Kidney (tissue), 22 donors: ENCODE measurements at places on chromosomes 3 and 15. TPM values are rescaled to one million over a fixed set of nuclear protein-coding genes. Genes with fewer than 3 reads are reported as not detected.

The MKRN3 gene
- not detected for total RNA-seq

DNA sequence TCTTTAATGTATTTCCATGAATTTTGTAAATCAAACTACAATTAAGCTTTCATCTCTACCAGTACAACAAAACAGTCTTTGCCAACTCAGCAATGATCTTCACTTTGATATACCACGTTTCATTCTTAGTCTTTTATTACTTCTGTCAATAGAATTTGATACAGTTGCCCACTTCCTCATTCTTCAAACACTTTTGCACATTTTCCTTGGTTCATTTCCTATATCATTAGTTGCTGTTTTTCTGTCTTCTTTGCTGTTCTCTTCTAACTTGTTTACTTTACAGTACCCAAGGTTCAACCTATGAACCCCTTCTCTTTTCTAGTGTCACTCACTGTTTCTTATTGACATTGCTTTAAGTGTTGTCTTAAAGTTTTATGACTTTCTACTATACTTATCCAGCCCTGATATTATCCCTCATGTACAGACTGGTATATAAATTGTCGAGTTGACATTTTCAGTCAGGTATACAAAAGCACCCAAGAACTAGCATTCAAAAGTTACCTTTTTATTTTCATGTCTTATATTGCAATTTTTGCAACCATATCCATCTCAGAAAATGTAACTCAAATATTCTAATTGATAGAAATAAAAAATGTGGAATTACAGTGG lies 903.1 kb downstream of the NSUN3 start:
- DNase-seq = no peak

- no peak for DNase-seq
Measured at GRCh38 chr3:56999547-56999946, 60.9 kb upstream of the SPATA12 start.

- no peak for DNase-seq
Measured at GRCh38 chr15:33515121-33515520, 204.4 kb downstream of the RYR3 start.

The ZKSCAN7 gene
- total RNA-seq = 7.9 TPM

GRCh38 chr3:48894516-48894915 lies 4.2 kb downstream of the SLC25A20 start:
- DNase-seq = no peak

DNA sequence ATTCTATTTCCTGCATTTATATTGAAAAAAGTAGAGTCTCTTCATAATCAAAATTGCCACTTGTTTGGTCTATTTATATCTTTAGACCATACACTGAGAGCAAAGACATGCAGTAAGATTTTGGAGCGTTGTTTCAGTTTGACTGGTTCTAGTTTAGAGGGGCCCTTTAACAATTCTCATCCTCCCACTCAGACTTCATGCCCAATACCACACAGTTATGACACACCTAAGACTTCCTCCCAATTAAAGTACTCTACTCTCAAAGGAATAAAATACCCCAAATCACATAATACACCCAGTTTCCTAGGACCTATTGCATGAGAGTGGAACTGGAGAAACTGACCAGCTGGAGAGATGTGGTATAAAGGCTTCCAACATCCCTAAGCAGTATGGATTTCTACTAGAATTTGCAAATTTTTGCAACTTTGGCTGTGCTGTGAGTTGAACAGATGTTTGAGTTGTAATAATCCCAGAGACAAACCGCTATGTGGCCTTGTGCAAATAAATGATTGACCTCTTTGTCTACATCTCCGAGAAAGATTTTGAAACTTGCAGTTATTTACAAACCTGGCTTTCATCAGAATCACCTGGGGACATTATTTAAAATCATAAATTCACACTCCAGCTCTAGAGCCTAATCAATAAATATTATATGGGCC lies 170.0 kb upstream of the ROBO2 start:
- no peak for DNase-seq

DNA sequence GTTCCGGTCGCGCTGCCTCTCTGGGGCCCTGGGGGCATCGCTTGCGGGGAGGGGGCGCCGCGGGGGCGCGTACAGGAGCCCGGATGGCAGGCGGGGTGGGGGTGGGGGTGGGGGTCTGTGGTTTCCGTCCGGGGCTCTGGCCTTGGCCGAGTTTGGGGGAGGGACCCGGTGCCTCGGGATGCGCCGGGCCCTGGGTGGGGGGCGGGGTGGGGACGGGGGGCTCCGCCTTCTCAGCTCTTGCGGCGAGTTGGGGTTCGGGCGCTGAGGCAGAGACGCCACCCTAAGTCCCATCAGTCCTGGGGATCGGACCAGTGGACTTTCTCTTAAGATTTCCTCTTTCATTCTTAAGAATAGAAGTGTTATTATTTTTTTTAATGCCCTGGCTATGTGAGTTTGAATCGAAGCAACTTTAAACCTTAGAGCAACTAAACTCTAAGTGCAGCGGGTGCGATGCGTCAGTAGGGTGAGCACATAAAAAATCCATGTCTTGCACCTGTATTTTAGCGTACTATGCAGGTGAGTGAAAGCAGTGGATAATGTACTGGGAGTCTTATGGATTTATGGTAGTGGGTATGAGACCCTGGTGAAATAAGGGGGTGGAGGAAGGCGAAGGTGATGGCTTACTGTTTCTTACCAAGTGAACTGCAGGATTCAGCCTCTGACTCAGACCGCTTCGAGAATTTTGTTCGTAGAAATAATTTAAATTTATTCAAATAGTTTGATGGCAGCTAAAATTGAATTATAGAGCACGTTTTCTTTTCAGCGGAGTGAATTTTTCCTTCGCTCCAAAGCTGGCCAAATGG lies 762 bp downstream of the CTNNB1 start:
- peak; percentile 80 for DNase-seq

The PLIN1 gene
- 2.1 TPM for total RNA-seq

The HYAL1 gene
- total RNA-seq = 47.5 TPM

DNA sequence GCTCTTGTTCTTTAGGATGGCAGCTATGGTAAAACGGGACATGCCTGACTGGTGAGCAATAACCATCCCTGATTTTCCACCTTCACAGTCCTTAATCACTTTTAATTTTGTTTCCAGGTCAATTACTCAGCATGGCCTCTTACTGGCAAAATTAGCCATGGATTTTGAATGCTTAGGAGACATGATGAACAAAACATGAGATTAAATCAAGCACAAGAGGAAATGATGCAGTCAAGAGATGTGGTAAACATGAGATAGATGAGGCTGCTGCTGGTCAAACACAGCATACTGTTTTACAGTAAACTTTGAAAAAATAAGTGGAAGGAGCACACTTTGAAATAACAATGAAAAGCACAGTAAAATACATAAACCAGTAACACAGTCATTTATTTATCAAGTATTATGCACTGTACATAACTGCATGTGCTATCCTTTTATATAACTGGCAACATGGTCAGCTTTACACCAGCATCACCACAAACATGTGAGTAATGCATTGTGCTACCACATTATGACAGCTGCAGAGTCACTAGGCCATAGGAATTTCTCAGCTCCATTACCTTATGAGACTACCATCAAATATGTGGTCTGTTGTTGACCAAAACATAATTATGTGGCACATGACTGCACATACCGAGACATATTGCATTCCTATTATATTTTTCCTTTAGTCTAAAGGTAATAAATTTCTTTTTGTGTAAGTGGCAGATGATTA lies 30.1 kb upstream of the ZNF502 start:
- DNase-seq = no peak

GRCh38 chr3:11212299-11212608 lies 58.0 kb downstream of the HRH1 start:
- DNase-seq = no peak

GRCh38 chr15:91184441-91184840 lies 84.4 kb downstream of the SV2B start:
- no peak for DNase-seq

- peak; percentile 54 for DNase-seq
Measured at GRCh38 chr15:101320501-101321052, 25.5 kb upstream of the SNRPA1 start.

The ZBED2 gene
- total RNA-seq = 0.66 TPM

DNA sequence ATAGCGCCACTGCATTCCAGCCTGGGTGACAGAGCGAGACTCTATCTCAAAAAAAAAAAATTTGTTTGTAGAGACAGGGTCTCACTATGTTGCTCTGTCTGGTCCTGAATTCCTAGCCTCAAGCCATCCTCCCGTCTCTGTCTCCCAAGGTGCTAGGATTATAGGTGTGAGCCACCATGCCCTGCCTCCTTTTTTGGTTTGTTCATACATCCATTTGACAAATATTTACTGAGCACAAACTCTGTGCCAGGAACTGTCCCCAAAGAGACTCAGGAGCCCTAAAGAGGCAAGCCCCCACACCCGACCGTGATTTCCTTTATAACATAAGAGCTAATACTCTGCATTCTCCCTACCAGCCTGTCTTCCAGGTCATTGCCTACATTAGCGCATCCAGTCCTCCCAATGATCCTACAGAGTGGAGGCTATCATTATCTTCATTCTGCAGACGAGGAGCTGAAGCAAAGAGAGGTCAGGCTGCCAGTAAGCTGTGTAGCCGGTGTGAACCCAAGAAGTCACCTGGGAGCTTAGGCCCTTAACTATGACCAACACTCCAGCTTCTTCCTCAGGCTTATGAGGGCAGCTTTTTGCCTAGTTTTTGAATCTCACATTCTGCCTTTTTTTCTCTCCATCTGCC lies 6.3 kb upstream of the PXK start:
- DNase-seq = no peak

- DNase-seq = no peak
Measured at GRCh38 chr3:10485380-10485779, 20.0 kb downstream of the ATP2B2 start.

DNA sequence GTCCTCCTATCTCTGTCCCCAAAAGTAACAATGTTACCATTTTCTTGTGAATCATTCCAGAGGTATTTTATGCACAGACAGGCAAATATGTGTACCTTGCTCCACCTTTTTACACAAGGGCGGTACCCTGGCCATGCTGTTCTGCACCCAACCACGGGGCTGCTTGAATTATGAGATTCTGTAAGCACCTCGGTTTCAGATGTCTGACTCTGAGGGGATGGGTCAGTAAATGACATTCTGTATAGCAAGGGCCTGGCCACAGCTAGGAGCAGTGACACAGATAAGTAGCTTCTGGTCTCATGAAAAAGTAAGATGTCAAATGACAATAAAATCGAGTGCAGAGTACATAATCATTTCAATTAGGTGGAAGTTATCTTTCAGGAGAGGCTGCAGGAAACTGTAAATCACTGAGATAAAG lies 30.4 kb upstream of the FLNB start:
- no peak for DNase-seq

DNA sequence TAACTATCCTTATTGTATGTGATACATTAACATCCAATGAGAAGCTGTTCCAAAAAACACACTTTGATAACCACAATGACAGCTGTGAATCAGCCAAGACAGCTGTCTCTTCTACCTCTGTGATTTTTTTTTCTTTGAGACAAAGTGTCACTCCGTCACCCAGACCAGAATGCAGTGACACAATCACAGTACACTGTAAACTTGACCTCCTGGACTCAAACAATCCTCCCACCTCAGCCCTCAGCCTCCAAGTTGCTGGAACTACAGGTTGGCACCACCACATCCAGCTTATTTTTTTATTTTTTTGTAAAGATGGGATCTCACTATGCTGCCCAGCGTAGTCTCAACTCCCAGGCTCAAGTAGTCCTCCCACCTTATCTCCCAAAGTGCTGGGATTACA lies 73.5 kb upstream of the TMCO5A start:
- DNase-seq = no peak
